ENCODE measurements at places on chromosomes 7 and 10.

GRCh38 chr7:75722373-75722772 lies 16.4 kb downstream of the HIP1 start:
- no peak for DNase-seq

GRCh38 chr7:151345576-151346469 lies 4.2 kb downstream of the NUB1 start:
- no peak for DNase-seq

- DNase-seq = no peak
Measured at GRCh38 chr10:96402417-96403305, 43.9 kb upstream of the OPALIN start.

DNA sequence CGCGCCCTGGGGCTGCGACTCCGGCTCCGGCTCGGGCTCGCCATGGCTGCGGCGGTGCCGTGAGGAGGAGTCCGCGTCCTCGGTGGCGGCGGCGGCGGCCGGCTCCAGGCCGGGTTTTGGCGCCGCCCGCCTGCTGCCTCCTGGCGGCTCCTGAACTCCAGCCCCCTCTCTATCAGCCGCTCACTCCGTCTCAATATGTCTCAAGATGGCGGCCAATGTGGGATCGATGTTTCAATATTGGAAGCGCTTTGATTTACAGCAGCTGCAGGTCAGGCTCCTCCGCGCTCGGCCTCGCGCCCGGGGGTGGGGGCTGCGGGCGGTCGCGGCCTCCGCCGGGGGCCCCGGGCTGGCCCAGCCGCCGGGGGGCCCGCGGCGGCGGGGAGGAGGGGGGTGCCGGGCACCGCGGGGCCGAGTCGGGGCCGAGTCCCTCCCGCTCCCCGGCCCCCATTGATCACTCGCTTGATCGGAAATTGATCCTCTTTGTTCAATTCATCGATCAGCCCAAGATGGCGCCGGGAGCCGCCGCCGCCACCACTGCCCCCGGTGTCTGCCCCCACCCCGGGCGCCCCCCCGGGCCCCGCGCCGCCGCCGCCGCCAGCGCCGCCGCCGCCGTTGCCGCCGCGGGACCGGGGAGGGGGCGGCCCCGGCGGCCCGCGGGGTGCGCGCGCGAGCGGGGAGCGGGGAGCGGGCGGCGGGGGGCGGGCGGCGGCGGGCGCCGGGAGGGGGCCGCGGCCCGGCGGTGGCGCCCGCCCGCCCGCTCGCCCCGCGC lies 1.4 kb upstream of the CUX1 start:
- DNase-seq = peak; percentile 83

- no peak for DNase-seq
Measured at GRCh38 chr7:35004531-35005095, 32.7 kb downstream of the DPY19L1 start.

GRCh38 chr10:14498326-14498725 lies 167.6 kb upstream of the FRMD4A start:
- DNase-seq = no peak

GRCh38 chr7:24438232-24438631 lies 135.0 kb upstream of the PALS2 start:
- no peak for DNase-seq

DNA sequence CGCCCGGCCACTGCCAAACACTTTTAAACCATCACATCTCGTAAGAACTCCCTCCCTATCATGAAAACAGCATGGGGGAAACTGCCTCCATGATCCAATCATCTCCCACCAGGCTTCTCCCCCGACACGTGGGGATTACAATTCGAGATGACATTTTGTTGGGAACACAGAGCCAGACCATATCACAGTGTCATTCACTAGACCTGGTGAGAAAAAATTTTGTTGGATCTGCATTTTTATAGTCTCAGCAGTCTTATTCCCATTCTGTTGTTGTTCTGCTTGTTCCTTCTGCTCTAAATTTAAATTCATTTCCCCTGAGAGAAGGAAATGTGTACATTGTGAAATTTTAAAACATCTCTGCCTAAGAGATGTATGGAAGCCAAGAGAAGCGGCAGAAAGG lies 4.8 kb upstream of the MKLN1 start:
- DNase-seq = no peak
